ENCODE measurements at places on chromosomes 16 and 17.

GRCh38 chr16:51884773-51885172 lies 662.2 kb downstream of the TOX3 start:
- no peak for DNase-seq

GRCh38 chr17:35068249-35068648 lies 4.7 kb upstream of the RFFL start:
- no peak for DNase-seq

- no peak for DNase-seq
Measured at GRCh38 chr17:77433385-77434135, 292.8 kb downstream of the SEC14L1 start.

DNA sequence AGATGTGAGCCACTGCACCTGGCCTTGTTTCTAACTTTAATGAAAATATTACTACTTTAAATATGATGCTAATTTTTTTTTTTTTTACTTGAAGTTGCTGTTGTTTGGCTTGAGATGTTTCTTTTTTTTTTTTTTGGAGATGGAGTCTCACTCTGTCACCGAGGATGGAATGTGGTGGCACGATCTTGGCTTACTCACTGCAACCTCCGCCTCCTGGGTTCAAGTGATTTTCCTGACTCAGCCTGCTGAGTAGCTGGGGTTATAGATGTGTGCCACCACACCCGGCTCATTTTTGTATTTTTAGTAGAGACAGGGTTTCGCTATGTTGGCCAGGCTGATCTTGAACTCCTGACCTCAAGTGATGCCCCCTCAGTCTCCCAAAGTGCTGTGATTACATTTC lies 23.6 kb downstream of the IGSF6 start:
- no peak for DNase-seq

Data from MV-4-11 (cell line).